ENCODE measurements at places on chromosomes 7 and 10.

DNA sequence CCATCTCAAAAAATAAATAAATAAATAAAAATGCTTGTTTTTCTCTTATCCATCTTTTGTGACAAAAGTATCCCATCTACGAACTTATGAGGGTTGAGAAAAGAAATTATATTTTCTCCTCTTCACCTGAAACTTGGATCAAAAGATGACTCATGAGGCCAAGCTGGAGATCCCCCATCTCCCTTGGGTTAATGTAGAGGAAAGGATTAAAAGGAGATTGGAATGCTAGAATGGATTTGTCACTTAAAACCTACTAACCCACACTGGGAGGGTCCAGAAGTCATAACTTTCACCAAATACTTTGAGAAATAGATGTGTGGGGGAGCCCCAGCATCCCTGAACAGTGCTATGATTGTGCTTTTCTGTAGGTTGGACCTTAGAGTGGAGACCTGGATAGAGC is 46.3 kb upstream of the PIK3CG start:
- DNase-seq, result no peak

DNA sequence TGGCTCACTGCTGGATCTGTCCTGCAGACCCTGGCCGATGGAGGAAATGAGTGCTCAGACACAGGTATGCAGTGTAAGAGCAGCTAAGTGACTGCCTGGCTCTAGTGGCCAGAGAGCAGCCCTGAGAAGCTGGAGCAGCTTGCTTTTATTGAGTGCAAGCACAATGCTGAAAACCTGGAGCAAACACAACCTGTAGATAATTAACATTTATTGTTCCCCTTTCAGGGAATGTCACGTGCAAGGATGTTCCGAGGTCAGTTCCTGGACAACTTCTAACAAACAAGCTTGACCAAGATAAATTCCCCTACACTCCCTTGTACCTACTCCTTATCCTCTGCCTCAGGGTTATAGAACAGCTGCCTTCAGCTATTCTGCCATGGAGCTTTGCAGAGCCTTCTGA is 31.3 kb downstream of the DDC start:
- no peak for DNase-seq

GRCh38 chr7:130303982-130304381 is 11.0 kb downstream of the CPA4 start:
- DNase-seq, result no peak

- no peak for DNase-seq
Measured at GRCh38 chr10:86067436-86068050, 299.1 kb downstream of the GRID1 start.

DNA sequence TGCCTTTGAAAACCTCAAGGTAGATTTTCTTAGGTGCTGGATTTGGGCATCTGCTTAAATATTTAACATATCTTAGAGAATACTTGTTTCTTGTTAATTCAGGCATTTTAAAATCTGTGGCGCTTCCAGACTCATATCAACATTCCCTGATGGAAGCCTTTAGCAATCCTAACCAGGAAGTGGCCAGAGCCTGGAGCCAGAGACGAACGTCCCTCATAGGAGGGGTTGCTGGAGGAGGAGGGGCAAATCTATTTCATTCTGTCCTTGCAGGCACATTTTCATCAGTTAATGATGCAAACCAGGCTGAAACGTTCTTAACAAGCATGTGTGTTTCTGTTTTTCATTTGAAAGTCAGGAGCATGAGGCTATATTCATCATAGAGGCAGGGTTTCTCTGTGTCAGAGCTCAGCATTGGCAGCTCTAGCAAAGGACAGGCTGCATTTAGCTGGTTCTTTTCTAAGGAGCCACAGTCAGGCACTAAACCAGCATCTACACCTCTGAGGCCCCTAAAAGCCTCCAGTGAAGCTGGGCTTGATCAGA is 17.8 kb upstream of the IFIT2 start:
- peak; percentile 81 for DNase-seq

DNA sequence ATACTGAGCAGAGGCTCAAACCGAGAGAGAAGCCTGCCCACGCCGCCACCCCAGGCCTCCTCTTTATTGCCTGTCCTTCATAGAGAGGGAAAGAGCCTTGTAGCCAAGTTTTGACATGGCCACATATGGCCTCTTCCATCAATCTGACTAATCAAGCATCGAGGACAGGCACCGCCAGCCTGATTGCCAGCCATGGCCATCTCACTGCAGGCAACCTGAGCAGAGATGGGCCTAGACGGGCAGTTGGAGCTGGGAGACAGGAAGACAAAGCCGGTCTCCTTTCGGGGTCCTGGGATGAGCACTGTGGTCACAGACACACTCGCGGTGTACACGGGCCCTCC is 67.2 kb downstream of the EBF3 start:
- DNase-seq, result no peak

DNA sequence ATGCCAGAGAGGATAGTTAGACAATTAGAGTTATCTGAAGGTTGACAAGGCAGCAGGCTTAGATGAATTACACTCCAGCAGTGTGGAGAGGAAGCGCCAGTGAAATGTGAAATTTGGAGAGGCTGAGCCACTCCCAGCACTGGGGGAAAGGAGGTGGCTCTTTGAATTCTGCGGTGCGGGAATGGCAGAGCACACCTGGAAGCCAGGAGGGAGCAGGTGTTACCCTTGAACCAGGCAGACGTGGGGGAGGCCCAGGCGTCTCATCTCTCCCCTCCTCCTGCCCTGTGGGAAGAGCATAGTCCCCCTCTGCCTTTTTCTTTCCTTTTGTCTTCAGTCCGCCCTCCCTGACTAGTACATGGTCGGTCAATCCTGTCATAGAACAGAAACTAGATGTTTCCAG is 203.1 kb downstream of the DPP6 start:
- no peak for DNase-seq

- no peak for DNase-seq
Measured at GRCh38 chr10:29734640-29734961, 99.8 kb upstream of the SVIL start.

GRCh38 chr10:17910125-17910789 is 41.5 kb upstream of the SLC39A12 start:
- peak; percentile 68 for DNase-seq

GRCh38 chr10:26221541-26221940 is 5.0 kb downstream of the GAD2 start:
- no peak for DNase-seq

- DNase-seq, result peak; percentile 24
Measured at GRCh38 chr7:11130012-11130411, 156.3 kb downstream of the PHF14 start.

DNA sequence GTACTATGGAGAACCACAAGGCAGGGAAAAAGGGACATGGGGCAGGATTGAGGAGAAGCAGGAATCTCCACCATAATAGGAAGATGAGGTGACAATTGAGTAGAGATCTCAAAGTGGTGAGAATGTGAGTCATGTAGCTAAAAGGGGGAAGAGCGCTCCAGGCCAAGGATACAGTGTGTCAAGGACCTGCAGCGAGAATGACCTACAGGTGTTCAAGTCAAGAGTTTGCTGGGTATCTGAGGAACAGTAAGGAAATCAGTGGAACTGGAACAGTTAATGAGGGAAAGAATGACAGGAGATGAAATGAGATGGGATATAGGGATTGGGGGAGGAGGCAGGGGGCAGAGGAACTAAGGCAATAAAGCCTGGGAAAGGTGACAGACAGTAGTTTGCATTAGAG is 33.6 kb downstream of the SFR1 start:
- DNase-seq, result no peak

DNA sequence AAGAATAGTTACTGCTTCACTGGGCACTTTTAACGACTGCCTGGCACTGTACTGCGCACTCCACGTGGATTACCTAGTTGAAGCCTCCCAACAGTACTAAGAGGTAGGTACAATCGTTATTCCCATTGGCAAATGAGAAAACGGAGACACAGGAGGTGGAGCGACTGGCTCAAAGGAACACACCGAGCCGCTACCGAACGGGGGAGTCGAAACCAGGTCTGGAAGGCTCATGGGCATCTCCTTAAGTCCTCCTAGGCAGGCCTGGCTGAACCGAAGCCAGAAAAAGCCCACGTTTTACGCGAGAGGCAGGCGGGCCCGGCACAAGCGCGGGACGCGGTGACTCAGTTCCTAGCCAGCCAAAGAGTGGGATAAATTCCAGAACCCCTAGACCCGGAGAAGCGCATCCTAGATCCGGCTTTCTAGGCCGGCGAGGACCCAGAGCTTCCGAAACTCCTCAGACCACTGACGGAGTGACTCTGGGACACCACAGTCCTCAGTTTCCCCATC is 472 bp downstream of the PDAP1 start:
- DNase-seq, result peak; percentile 71

DNA sequence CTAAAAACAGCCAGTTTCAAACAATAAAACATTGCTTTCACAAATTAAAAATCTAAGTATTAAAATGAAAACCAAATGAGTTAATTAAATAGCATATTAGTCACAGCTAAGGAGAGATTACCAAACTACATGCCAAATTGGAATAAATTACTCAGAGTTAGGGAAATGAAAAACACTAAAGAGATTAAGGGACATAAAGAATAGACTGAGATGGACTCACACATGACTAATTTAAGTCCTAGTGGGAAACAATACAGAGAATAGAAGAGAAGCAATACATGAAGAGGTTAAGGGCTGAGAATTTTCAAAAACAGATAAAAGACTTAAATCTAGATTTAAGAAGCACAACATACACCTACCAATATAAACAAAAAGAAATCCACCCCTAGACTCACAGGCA is 110.6 kb downstream of the ZFAND4 start:
- DNase-seq, result no peak

GRCh38 chr10:62199584-62199983 is 69.1 kb downstream of the RTKN2 start:
- no peak for DNase-seq

DNA sequence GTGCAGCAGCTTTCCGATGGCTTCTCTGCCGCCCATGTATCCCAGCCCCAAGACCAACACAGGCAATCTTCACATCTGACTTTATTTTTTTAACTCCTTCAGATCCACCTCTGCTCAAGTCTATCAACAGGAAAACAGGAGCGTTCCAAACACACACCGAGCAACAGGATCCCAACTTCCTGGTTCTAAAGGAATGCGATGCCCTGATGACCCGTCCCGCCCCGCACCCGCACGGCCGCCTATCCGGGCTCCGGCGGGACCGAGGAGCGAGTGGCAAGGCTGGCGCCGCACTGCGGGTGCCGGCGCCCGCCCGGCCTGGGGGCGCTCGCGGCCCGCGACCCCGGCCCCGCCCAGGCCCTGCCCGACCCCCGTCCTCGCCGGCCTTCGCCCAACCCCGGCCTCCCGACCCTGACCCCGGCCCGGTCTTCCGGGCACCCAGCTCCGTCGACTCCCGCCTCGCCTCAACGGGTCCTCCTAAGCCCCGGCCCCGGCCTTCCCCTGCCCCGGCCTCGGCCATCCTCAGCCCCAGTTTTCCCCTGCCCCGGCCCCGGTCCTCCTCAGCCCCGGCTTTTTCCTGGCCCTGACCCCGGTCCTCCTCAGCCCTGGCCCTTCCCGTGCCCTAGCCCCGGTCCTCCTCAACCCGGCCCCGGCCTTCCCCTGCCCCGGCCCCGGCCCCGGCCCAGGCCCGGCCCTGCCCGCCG is 730 bp downstream of the LARP4B start:
- DNase-seq, result peak; percentile 35

DNA sequence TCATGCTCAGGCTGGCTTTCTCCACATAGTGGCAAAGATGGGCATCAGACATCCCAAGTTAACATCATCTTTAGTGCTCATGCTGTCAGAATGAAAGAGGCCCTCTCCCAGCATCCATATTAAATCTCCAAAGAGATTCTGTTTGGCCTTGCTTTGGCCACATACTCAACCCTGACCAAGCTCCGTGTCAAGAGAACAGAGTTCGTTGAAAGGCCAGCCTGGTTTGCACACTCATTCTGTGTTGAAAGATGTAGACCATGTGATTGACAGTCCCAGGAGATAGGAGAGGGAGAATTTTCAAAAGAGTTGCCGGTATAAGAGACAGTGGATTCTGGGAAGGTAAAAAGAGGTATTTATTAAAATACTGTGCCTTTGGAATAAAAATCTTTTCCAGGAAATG is 19.7 kb downstream of the MET start:
- DNase-seq, result peak; percentile 24

- DNase-seq, result no peak
Measured at GRCh38 chr10:129961157-129961701, 2.8 kb downstream of the EBF3 start.

GRCh38 chr7:136870866-136871487 is 2.5 kb downstream of the CHRM2 start:
- no peak for DNase-seq

DNA sequence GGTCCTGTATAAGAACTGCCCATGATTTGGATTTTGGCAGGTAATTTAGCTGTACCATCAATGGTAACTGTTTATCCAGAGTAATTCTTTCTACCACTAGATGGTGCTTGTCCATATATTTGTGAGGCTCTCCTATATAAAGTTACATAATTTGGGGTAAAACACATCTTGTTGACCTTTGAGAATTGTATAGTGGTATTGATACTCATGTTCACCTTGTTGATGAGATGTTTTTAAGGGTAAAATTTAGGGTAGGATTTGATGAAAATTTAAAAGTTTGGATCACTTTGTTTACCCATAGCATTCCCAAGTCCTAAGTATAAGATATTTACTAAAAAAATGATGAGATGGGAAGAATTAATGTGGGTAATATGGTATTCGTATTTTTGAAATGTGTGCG is 31.6 kb downstream of the ST7 start:
- DNase-seq, result peak; percentile 56

DNA sequence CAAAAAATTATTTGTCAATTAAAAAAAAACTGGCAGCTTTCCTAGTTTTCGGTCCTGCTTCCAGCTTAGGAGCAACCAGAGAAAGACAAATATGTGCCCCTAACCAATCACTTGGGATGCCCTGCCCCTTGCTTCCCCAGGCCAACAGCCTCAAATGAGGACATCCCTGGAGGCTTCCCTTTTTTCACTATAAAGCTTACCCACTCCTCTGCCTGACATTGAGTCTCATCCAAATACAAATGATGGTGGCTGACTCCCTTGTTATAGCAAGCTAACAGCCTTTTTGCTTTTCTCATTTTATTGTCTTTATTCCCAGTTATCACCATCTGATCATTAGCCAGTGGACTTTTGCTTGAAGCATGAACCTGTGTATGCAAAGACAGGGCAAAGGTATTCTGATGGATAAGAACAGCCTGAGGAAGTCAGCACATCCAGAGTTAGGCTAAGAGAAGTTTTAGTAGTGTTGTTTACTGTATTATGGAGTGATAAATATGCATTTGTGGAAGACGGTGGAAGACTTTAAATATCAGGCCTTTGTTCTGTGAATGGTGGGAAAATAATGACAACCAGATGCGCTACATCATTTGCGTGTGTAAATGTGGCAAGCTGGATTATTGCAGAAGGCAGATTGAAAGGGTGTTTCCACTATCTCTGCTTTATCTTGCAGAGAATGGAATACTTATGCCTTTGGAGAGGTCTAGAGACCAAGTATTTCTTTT is 1.7 kb upstream of the CCM2 start:
- DNase-seq, result no peak

- peak; percentile 69 for DNase-seq
Measured at GRCh38 chr10:3828404-3829155, 43.6 kb upstream of the KLF6 start.

- no peak for DNase-seq
Measured at GRCh38 chr10:125768219-125768855, 7.3 kb downstream of the MMP21 start.

Data from HCEC 1CT (cell line).